ENCODE measurements at places on chromosomes 5 and 9.

DNA sequence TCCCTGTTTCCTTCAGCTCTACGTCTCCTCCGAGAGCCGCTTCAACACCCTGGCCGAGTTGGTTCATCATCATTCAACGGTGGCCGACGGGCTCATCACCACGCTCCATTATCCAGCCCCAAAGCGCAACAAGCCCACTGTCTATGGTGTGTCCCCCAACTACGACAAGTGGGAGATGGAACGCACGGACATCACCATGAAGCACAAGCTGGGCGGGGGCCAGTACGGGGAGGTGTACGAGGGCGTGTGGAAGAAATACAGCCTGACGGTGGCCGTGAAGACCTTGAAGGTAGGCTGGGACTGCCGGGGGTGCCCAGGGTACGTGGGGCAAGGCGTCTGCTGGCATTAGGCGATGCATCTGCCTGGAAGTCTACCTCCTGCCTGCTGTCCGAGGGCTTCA lies 27.7 kb downstream of the ABL1 start:
- DNase-seq = no peak

- DNase-seq = peak; percentile 84
These were observed at the start of gene UBLCP1 for GRCh38 chr5:159262859-159263568. Gene UBLCP1, plus strand, starts transcription at chr5:159263290. Its CDS starts 5,626 bp downstream, at chr5:159268916.

GRCh38 chr5:107472620-107473064 lies 198.1 kb downstream of the EFNA5 start:
- no peak for DNase-seq

GRCh38 chr9:85931495-85931894 lies 9.5 kb upstream of the NAA35 start:
- no peak for DNase-seq

DNA sequence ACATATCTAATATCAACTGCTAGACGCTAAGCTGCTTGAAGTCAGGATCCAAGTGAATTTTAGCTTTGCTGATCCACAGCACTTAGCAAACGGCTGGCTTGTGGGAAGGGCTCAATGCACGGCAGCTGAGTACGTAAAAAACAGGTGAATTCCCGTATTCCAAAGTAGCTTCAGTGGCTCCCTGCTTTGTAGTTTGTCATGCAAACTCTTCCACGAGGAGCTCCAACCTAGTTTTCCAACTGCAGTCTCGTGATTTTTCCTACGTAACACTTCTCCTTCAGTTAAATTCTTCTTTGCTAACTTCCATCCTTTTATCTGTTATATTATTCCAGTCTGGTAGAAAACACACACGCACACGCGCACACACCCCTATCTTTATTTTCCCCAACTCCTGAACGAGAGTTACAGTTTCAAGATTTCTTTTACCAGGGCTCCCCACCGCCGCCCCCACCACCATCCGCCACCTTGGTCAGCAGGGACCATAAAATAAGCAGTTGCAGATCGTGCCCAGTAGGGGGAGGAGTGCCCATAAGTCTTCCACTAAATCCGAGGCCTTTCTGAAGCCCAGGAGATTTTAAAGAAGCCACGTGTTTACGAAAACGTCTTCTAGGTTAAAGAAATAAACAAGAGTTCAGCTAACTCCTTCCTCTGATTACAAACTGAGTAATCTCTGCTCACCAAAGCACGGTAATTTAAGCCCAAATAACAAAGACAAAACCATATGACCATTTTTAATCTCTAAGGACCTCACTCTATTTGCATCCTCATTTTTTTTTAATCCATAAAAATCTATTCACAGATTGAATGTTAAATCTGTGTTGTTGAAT lies 34.8 kb upstream of the TRIO start:
- peak; percentile 86 for DNase-seq

- no peak for DNase-seq
These were observed 218.5 kb upstream of the SLC30A5 start for GRCh38 chr5:68875351-68875750.

DNA sequence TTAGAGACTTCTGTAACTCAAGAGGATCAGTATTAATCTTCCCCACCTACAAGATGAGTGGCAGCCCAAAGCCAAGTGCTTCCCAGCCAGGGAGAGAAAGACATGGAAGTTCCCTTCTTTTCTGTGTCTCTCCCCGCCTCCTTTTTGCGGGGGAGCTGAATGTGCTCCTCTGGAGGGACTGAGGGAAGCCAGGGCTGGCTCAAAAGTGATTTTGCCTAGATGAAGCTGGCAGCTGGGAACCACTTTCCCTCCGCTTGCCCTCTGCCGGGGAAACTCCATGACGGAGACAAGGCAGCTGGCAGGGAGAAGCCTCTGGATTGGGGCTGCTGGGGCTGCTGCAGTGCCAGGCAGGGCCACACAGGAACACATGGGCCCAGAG lies 24.4 kb downstream of the EGR1 start:
- DNase-seq = no peak

DNA sequence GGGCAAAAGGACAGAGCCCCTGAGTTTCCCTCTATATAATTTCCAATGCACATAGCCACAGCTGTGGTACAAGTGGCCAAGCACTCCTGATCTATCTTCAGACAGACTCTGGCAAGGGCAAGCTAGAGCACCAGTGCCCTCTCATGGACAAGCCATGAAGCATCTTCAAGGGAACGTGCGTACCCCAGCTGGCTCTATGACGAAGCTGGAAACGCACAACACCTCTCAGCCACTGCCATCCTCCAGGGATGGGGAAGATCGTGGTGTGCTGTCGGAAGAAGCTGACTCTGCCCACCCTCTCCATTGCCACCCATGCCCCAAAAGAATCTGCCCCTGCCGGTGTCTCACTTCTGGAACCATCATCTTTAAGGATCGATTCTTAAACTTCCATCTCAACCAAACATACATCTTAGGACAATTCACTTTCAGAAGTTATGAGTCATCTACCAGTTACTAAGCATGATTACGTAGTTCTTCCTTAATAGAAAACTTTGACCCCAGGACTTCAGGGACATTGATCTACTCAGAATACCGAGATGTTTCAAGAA lies 482.9 kb downstream of the AGTPBP1 start:
- peak; percentile 73 for DNase-seq

GRCh38 chr5:116212225-116212624 lies 127.4 kb downstream of the COMMD10 start:
- DNase-seq = no peak

DNA sequence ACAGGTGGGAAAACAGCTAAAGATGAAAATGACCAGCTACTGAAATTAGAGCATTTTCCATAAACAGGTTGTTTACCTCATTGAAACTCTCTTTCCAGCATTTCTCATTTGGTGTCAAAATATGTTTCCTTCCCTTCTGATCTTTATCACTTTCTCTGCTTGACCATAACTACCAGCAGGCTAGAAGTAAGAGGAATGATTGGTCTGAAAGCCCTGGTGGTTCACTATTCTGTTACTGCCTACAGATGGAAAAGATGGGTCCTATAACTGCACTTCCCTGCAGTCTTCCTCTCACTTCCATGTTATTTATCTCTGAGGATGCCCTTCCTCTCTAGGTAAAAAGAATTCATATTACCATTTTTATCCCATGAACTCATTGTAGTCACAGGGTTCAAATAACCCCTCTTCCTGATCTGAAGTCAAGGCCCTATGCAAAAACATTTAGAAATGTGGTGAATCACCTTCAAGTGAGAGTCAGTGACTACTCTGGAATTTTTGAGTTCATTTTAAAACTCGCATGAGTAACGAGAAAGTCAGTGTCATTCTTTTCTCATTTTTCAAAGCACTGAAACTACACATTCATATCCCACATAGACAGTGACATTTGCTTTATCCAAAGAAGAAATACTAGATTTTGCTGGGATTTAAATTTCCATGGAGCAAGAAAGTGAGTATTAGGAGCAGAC lies 51.7 kb downstream of the ZNF474 start:
- DNase-seq = peak; percentile 93

DNA sequence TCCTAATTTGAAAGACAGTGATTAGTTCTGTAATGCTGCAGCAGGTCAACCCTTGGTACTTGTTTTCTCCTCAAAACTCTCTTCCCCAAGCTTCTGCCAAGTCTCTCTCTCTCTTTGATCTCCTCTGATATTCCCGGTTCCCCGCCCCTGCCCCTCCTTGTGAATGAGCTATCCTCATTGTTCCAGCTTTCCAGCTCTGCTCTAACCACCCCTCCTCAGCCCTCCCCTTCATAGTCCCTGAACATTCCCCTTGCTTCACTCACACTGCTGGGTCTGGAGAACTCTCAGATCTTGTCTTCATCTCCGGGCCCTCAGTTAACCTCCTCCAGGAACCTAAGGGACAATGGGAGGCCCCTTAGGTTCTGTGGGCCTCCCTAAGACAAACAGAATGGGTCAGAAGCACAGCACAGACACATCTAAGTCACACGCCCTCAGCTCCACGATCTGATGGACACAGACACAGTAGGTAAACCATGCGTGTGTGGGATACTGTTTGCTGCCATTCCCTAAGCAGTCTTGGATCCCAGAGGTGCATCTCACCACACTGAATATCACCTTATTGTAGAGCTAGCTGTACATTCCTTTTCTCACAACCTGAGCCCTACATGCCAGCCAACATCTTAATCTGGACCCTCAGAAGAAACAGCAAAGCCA lies 17.4 kb upstream of the LARP1 start:
- no peak for DNase-seq

DNA sequence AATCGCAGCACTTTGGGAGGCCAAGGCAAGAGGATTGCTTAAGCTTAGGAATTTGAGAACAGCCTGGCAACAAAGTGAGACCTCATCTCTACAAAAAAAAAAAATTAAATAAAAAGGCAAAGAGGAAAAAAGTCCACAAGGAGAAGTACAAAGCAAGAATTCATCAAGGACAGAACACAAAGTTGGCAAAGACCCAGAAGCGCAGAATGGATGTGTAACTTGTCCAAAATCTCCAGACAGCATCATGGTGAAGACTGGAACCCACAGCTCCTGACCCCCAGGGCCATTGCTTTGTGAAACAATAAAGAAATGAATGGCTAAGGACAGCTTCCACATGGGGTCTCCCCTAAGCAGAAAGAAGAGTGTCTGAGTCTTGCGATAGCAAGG lies 7.8 kb downstream of the HSD17B3 start:
- no peak for DNase-seq

DNA sequence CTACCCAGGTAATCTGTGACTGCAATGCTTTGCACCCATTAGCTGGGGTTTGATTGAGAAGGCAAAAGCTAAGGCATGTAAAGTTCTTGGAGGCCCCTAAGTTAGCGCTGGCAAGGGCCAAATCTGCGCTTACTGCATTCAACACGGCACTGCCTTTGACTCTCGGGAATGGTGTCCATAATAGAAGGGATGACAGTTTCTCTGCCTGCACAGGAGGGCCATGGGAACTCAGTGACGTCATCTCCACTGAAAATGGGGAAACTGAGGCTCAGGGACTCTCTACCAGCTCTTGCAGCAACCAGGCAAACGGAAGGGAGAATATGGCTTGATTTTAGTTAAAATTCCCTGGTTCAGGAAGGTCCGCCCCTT lies 487 bp downstream of the SPATA24 start:
- DNase-seq = no peak

DNA sequence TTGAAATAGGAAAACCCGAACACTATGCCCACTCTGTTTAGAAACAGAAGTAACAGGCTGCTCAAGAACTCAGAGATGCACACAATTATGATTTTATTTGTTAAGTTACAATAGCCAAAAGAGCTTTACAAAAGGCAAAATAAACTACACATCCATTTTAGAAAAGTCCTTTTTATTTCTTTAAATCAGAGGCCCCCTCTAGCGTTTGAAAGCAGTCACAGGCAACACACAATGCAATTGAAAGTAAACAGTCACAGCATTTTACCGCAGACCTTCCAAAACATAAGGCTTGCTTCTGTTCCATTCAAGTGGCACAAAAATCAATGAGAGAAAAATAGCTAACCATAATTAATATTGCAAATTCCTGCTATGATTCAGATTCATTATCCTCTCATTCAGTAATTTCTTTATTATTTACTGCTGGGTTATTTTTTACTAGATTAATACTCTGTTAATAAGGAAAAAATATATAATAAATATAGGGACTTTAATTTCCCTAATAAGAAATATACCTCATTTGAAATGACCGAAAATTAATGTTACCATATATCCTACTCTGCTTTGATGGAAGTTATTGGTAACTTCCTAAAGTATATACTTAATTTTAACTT lies 78.3 kb downstream of the CEP120 start:
- DNase-seq = peak; percentile 31

- peak; percentile 83 for DNase-seq
These were observed 18.3 kb downstream of the ASPN start for GRCh38 chr9:92463984-92464383.

- DNase-seq = no peak
These were observed 66.9 kb upstream of the TMEM215 start for GRCh38 chr9:32716425-32716824.

DNA sequence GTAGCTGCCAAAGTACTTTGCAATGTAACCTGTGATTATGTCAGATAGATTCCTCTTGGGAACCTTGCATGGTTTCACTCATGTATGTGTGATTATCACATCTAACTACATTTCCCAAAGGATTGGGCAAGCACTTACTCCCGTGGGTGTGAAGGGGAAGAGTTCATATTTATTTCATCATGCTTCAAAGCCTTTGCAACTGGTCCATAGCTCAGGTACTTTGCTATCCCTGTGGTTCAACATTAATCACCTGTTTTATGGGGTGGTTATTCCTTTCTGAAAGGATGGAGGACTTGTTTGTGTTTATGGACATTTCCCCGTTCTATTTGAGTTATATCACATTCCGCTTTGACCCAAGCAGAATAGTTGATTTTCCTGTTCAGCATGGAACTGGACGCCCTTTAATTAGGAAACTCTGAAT lies 13.6 kb upstream of the ERMP1 start:
- DNase-seq = no peak
